ENCODE measurements at places on chromosomes 1 and 21. TPM values are rescaled to one million over a fixed set of nuclear protein-coding genes. Genes with fewer than 3 reads are reported as not detected.
A peak's percentile ranks its signal among the peaks of the same experiment; 100 is the strongest.

Gene CFHR2
- total RNA-seq: not detected

Gene GJA4
- total RNA-seq: not detected

DNA sequence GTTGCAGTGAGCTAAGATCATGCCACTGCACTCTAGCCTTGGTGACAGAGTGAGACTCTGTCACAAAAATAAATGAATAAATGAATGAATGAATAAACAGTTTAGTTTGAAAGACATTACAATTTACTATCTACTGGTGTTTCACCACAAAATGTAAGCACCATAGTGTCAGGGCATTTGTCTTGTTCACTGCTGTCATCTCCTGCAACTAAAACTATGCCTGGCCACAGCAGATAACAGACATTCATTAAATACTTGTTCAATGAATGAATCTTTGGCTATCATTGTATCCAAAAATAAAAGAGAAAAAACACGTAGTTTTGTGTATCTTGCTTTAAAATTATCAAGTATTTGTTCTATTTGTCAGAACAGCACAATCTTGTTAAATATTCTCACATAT lies 32.5 kb downstream of the SASS6 start:
- H3K27me3 ChIP-seq: no peaks in the 10 kb centered on the region
- H3K4me1 ChIP-seq: no peaks in the 10 kb centered on the region
- H3K36me3 ChIP-seq: peaks cover 40% of the 10 kb centered on the region
- DNase-seq: no peak
- H3K4me3 ChIP-seq: no peak overlapping the region
- H3K27ac ChIP-seq: no peak overlapping the region

- H3K4me3 ChIP-seq: no peak overlapping the region
- DNase-seq: no peak
- no peaks in the 10 kb centered on the region for H3K36me3 ChIP-seq
Measured at GRCh38 chr1:45843474-45843905, 40.1 kb downstream of the MAST2 start.

- peaks cover 7% of the 10 kb centered on the region for H3K27me3 ChIP-seq
- H3K4me1 ChIP-seq: peaks cover 5% of the 10 kb centered on the region
- peak; percentile 70 for DNase-seq
- no peak overlapping the region for H3K27ac ChIP-seq
- no peaks in the 10 kb centered on the region for H3K36me3 ChIP-seq
- H3K4me3 ChIP-seq: no peak overlapping the region
Measured at GRCh38 chr1:152001631-152002584, 8.2 kb upstream of the S100A10 start.

DNA sequence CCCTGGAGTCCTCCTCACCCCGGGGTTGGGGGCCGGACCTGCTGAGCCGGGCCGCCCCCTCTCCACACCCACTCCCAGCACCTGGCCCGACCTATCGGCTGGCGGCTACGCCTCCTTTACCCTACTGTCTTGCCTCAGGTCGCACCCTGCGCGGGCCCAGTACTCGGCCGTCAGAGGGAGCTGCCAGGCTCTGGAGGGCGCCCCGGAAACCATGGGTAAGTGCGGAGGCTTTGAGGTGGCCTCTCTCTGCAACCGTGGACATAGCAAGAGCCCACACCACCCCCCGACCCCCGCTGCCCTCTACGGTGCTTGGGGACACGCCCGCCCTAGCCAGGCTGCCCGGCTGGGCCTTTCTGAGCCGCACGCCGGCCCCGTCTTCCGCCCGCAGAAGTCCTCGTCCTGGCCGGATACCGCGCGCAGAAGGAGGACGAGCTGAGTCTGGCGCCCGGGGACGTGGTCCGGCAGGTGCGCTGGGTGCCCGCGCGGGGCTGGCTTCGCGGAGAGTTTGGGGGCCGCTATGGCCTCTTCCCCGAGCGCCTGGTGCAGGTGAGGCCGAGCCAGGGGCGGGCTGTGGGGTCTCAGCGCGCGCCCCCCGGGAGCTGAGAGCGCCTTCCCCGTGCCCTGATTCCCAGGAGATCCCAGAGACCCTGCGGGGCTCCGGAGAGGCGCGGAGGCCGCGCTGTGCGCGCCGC lies at the start of gene SH3D21:
TSS of gene SH3D21 (plus strand) at position 159 of the 692 bp plus-strand sequence. CDS start at position 212, 53 bp downstream.
- peaks cover 4% of the 10 kb centered on the region for H3K4me1 ChIP-seq
- peak; percentile 42 for DNase-seq
- peak within 1 kb of the TSS; percentile 98 for H3K27ac ChIP-seq
- peaks cover 33% of the 10 kb centered on the region for H3K36me3 ChIP-seq
- H3K4me3 ChIP-seq: peak within 1 kb of the TSS; percentile 96

DNA sequence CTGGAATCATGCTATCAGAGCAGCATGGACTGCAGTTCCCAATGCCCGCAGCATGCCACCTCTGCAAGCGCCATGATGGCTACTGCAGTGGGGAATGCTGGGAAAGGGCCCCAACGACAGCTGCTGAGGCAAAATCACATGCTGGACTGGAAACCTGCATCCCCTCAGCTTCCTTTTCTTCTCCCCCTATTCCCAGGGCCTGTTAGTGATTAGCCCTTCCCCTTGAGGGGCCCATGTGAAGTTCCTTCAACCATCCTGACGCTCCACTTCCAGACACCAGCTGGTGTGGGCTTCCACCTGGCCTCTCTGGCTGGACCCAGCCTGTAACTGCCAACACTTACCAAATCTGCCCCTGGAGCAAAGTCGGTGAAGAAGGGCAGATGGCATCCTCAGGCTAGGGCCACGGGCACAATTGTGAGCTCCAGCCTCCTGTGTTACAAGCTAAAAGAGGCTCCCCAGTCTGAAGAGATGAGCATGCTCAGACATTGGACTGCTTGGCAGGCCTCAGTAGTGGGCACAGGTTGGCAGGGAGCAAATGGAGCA lies 22.1 kb upstream of the SDC3 start:
- H3K36me3 ChIP-seq: peaks cover 47% of the 10 kb centered on the region
- no peak overlapping the region for H3K4me3 ChIP-seq
- no peak for DNase-seq
- H3K27ac ChIP-seq: no peak overlapping the region

- no peak for DNase-seq
- no peak overlapping the region for H3K27ac ChIP-seq
- peaks cover 32% of the 10 kb centered on the region for H3K27me3 ChIP-seq
- H3K4me3 ChIP-seq: no peak overlapping the region
- H3K4me1 ChIP-seq: peaks cover 5% of the 10 kb centered on the region
- no peaks in the 10 kb centered on the region for H3K36me3 ChIP-seq
Measured at GRCh38 chr1:157194731-157195520, 56.7 kb upstream of the ETV3 start.

All from naive thymus-derived CD8-positive, alpha-beta T cell (primary cell).